ENCODE measurements at places on chromosomes 2 and 18. TPM values are rescaled to one million over a fixed set of nuclear protein-coding genes. Genes with fewer than 3 reads are reported as not detected.

CABLES1 gene
- 14.6 TPM for total RNA-seq

RTN4 gene
- total RNA-seq, result 288 TPM

GCG gene
- total RNA-seq, result not detected

C18orf54 gene
- 17.3 TPM for total RNA-seq

RNU2-63P gene
- total RNA-seq, result not detected

BCS1L gene
- total RNA-seq, result 24.3 TPM

AQP12B gene
- not detected for total RNA-seq

C2orf66 gene
- total RNA-seq, result 0.32 TPM

All from urinary bladder (tissue), 4 donors.